ENCODE measurements at places on chromosomes 4 and X. TPM values are rescaled to one million over a fixed set of nuclear protein-coding genes. Genes with fewer than 3 reads are reported as not detected.

The IL1RAPL2 gene
- 0.43 TPM for total RNA-seq

- H3K4me1 ChIP-seq = no peaks in the 10 kb centered on the region
- no peak overlapping the region for H3K4me3 ChIP-seq
- no peaks in the 10 kb centered on the region for H3K27me3 ChIP-seq
- no peak for DNase-seq
Measured at GRCh38 chr4:145635630-145636029, 16.4 kb downstream of the MMAA start.

The BMPR1B gene
- total RNA-seq = 3.2 TPM

- no peak overlapping the region for H3K27ac ChIP-seq
- H3K36me3 ChIP-seq = no peaks in the 10 kb centered on the region
- no peak for DNase-seq
- H3K4me3 ChIP-seq = no peak overlapping the region
- no peaks in the 10 kb centered on the region for H3K27me3 ChIP-seq
Measured at GRCh38 chrX:128805236-128805635, 718.1 kb downstream of the SMARCA1 start.

The FAM47E gene
- 2.2 TPM for total RNA-seq

GRCh38 chr4:173038192-173038896 is 130.3 kb upstream of the GALNT7 start:
- no peak overlapping the region for H3K4me3 ChIP-seq
- DNase-seq = no peak
- H3K27me3 ChIP-seq = no peaks in the 10 kb centered on the region
- H3K36me3 ChIP-seq = no peaks in the 10 kb centered on the region
- peaks cover 14% of the 10 kb centered on the region for H3K4me1 ChIP-seq

- H3K27me3 ChIP-seq = no peaks in the 10 kb centered on the region
- H3K27ac ChIP-seq = no peak overlapping the region
- no peaks in the 10 kb centered on the region for H3K36me3 ChIP-seq
- H3K4me1 ChIP-seq = no peaks in the 10 kb centered on the region
- DNase-seq = no peak
Measured at GRCh38 chr4:156829201-156829873, 142.3 kb downstream of the PDGFC start.

The WNK3 gene
- total RNA-seq = not detected

The BMP3 gene
- 0.41 TPM for total RNA-seq

The SPANXD gene
- total RNA-seq = 1.3 TPM

The RFC1 gene
- total RNA-seq = 65.7 TPM

GRCh38 chr4:86274642-86275041 is 85.2 kb downstream of the MAPK10 start:
- no peak overlapping the region for H3K4me3 ChIP-seq
- no peak overlapping the region for H3K27ac ChIP-seq
- H3K27me3 ChIP-seq = no peaks in the 10 kb centered on the region
- DNase-seq = no peak
- no peaks in the 10 kb centered on the region for H3K4me1 ChIP-seq
- no peaks in the 10 kb centered on the region for H3K36me3 ChIP-seq

The SHROOM3 gene
- total RNA-seq = 44.3 TPM

GRCh38 chrX:70481471-70482270 is 37.0 kb downstream of the DLG3 start:
- no peak for DNase-seq
- H3K36me3 ChIP-seq = peaks cover 3% of the 10 kb centered on the region
- H3K27ac ChIP-seq = no peak overlapping the region

The PF4V1 gene
- total RNA-seq = not detected

The ERCC6L gene
- 6.5 TPM for total RNA-seq

DNA sequence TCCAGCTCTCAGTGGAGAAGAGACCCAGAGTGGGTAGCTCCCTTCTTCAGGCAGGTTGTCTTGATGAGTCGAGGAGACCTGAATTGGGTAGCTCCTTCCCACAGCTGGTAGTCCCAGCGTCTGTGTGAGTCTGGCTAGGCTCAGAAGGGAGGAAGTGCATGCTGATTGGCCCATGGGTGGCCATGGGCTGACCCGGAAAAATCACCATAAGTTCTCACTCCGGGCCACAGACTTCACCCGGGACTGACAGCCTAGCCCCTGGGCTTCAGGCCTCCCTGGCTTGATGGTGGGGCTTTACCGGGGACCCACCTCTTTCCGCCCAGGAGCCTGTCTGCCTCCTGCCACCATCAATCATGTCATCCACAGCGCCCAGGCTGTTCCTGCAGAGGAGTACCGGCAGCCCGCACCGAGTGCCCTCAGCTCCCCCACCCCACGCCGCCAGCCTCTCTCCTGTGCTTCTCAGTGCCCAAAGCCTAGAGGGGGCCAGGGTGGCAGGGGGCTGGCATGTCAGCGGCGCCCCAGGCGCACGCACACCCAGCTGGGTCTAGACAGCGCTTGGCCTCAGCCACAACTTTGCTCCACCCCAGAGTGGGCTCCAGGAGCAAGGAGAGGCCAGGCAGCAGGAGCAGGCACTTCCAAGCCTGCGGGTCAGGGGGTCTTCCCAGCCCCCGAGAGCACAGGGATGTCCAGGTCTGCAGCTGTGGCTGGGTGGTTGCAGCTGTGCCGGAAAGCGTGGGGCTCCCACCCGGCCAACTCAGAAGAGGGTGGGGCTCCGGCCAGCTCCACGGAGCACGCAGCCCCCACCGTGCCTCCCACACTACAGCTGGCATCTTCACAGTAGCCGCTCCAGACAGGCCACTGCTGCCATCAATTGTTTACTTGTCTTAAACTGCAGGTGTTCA is 16.1 kb upstream of the SAT1 start:
- H3K36me3 ChIP-seq = no peaks in the 10 kb centered on the region
- no peak for DNase-seq
- H3K4me3 ChIP-seq = no peak overlapping the region
- no peaks in the 10 kb centered on the region for H3K27me3 ChIP-seq

The GLRB gene
- 7.3 TPM for total RNA-seq

- peak; percentile 38 for DNase-seq
- peak overlapping the region; percentile 70 for H3K4me3 ChIP-seq
- H3K27ac ChIP-seq = peak overlapping the region; percentile 66
- no peaks in the 10 kb centered on the region for H3K27me3 ChIP-seq
Measured at GRCh38 chr4:153248641-153249198, 44.5 kb downstream of the TRIM2 start.

GRCh38 chrX:82695066-82695465 is 813.0 kb upstream of the POU3F4 start:
- H3K27ac ChIP-seq = no peak overlapping the region
- DNase-seq = no peak
- H3K4me3 ChIP-seq = no peak overlapping the region
- no peaks in the 10 kb centered on the region for H3K27me3 ChIP-seq
- H3K4me1 ChIP-seq = no peaks in the 10 kb centered on the region

The NLRP2B gene
- total RNA-seq = not detected

The NXF3 gene
- not detected for total RNA-seq

DNA sequence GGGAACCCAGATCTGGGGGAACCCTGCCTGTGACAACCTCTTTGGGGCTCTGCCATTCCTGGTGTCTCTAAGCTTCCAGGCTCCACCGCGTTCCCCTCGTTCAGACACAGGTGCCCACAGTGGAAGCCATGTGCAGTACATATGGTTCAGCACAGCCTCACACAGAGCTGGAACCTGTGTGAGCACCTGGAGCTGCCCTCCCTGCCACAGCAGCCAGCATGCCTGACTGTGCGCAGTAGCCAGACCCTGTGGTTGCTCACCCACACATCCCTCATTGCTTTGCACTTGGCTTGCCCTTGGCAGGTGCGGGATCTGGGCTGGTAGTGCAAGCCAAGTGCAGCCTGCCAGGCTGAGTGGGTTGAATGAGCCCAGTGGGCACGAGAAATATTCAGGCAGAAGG is 814.2 kb downstream of the PDHA2 start:
- H3K4me3 ChIP-seq = no peak overlapping the region
- no peak overlapping the region for H3K27ac ChIP-seq
- no peak for DNase-seq
- H3K36me3 ChIP-seq = no peaks in the 10 kb centered on the region
- H3K27me3 ChIP-seq = no peaks in the 10 kb centered on the region
- H3K4me1 ChIP-seq = no peaks in the 10 kb centered on the region

The PCDH11X gene
- total RNA-seq = not detected

The PABPC1L2A gene
- not detected for total RNA-seq

GRCh38 chrX:115898382-115899001 is 272.1 kb upstream of the AGTR2 start:
- peak; percentile 68 for DNase-seq
- no peaks in the 10 kb centered on the region for H3K36me3 ChIP-seq
- H3K4me1 ChIP-seq = peaks cover 19% of the 10 kb centered on the region
- no peak overlapping the region for H3K27ac ChIP-seq
- no peak overlapping the region for H3K4me3 ChIP-seq

The GABRQ gene
- not detected for total RNA-seq

The TLR7 gene
- total RNA-seq = not detected

- H3K36me3 ChIP-seq = no peaks in the 10 kb centered on the region
- no peak overlapping the region for H3K4me3 ChIP-seq
- H3K27ac ChIP-seq = no peak overlapping the region
- H3K27me3 ChIP-seq = 0 out of 2 replicates have a peak, but pooled peaks cover 10% of the 10 kb centered on the region
- no peak for DNase-seq
- no peaks in the 10 kb centered on the region for H3K4me1 ChIP-seq
Measured at GRCh38 chr4:150080875-150081274, 2.6 kb downstream of the DCLK2 start.

DNA sequence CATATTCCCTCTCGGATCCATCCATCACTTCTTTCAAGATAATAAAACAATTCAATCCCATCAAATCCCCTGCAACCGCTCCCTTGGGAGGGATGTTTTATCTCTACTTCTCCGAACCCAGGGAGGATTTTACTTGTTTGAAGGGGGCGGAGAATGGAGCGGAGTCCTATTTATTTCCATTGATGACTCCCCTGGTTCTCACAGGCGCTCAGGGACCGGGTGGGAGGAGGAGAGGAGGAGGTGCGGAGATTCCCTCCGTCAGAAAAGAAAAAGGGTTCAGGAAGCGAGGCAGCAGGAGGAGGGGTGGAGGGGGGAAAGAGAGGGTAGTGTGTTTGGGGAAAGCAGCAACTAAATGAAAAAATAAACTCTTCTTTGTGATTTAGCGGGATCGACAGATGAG is 2.1 kb downstream of the NDNF start:
- H3K4me3 ChIP-seq = no peak overlapping the region
- no peaks in the 10 kb centered on the region for H3K36me3 ChIP-seq
- peaks cover 12% of the 10 kb centered on the region for H3K27me3 ChIP-seq
- H3K27ac ChIP-seq = no peak overlapping the region

GRCh38 chr4:120007896-120008436 is 58.7 kb downstream of the MAD2L1 start:
- DNase-seq = no peak
- peaks cover 13% of the 10 kb centered on the region for H3K4me1 ChIP-seq
- H3K36me3 ChIP-seq = no peaks in the 10 kb centered on the region
- H3K27me3 ChIP-seq = no peaks in the 10 kb centered on the region
- H3K4me3 ChIP-seq = no peak overlapping the region

The MAD2L1 gene
- 24.7 TPM for total RNA-seq

The RPGR gene
- total RNA-seq = not detected

The S100G gene
- not detected for total RNA-seq

GRCh38 chrX:154051201-154051810 is 31.6 kb upstream of the IRAK1 start:
- no peak overlapping the region for H3K4me3 ChIP-seq
- no peak for DNase-seq
- no peaks in the 10 kb centered on the region for H3K27me3 ChIP-seq
- 0 out of 2 replicates have a peak, but pooled peaks cover 3% of the 10 kb centered on the region for H3K4me1 ChIP-seq

DNA sequence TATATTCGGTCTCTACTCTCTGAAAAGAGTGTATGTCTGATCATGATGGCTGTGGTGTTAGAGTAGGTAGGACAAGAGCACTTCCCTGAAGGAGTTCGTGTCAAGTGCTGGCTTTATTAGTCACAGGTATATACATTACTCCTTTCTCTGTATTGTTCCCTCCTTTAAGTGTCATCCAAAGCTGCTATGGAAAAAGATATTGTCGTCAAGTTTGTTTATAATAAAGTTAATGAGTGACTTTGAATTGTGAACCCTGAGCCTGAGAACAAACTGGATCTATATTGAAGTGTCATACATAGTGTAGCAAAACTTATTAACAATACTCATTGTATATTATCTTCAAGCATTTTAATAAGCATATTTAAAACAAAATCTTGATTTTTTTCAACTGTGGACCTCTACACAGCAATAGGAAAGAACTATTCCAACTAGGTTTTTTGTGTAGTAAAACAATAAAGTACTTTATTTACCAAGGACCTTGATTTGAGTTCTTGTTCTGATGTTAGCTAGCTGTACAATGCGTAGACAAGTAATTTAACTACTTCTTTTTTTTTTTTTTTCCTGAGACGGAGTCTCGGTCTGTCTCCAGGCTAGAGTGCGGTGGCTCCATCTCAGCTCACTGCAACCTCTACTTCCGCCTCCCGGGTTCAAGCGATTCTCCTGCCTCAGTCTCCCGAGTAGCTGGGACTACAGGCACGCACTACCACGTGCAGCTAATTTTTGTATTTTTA is 177.7 kb downstream of the RAPGEF2 start:
- no peak overlapping the region for H3K27ac ChIP-seq
- no peak for DNase-seq
- H3K4me3 ChIP-seq = no peak overlapping the region
- no peaks in the 10 kb centered on the region for H3K36me3 ChIP-seq

DNA sequence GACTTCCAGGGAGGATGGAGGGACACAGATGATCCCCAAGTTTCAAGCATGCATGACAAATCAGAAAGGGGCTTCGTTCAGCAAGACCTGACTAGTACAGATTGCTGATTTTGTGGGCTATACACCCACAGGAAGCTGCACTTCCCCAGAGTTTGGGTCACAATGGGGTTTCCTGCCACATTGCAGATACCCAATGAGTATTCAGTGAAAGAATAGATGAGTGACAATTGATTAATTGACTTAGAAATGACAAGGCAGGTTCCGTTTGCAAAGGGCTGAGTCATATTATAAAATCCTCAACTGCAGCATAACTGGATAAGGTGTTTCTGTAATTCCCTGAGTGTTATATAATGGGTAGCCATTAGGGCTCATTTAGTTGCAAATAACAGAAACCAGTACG is 146.6 kb upstream of the TBL1X start:
- H3K4me1 ChIP-seq = peaks cover 6% of the 10 kb centered on the region
- H3K27me3 ChIP-seq = no peaks in the 10 kb centered on the region
- no peak for DNase-seq
- H3K4me3 ChIP-seq = no peak overlapping the region
- H3K27ac ChIP-seq = no peak overlapping the region

DNA sequence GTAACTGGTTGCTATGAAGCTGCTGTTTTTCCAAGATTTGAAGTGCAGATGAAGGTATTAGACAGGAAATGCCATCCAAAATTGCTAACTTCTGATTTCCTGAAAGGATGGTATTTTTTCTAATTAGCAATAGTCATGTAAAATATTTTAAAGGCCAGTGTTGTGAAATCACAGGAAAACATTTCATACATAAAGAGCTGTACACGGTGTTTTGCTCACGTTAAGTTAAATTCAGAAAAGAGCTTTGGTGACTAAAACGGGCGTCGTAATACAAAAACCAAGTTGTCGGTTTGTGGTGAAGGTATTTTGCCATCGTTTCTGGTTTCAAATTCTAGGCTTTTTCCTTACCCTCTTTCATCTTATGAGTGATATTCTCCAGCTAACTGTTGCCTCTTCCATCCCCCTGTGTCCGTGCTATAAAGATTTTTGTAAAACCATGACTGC is 39.8 kb downstream of the AFF1 start:
- H3K4me3 ChIP-seq = no peak overlapping the region
- H3K27ac ChIP-seq = no peak overlapping the region
- H3K36me3 ChIP-seq = no peaks in the 10 kb centered on the region
- peaks cover 29% of the 10 kb centered on the region for H3K4me1 ChIP-seq

GRCh38 chr4:174714393-174715211 is 114.4 kb downstream of the GLRA3 start:
- H3K36me3 ChIP-seq = no peaks in the 10 kb centered on the region
- H3K4me3 ChIP-seq = no peak overlapping the region
- no peak overlapping the region for H3K27ac ChIP-seq
- DNase-seq = peak; percentile 34
- H3K27me3 ChIP-seq = no peaks in the 10 kb centered on the region

The LUZP4 gene
- not detected for total RNA-seq

The MAGEA9B gene
- total RNA-seq = not detected

All from PC-9 (cell line).